ENCODE measurements at places on chromosomes 1 and 21. TPM values are rescaled to one million over a fixed set of nuclear protein-coding genes. Genes with fewer than 3 reads are reported as not detected.
A peak's percentile ranks its signal among the peaks of the same experiment; 100 is the strongest.

GRCh38 chr1:31004231-31004621 is 61.3 kb downstream of the PUM1 start:
- DNase-seq: peak; percentile 86

DNA sequence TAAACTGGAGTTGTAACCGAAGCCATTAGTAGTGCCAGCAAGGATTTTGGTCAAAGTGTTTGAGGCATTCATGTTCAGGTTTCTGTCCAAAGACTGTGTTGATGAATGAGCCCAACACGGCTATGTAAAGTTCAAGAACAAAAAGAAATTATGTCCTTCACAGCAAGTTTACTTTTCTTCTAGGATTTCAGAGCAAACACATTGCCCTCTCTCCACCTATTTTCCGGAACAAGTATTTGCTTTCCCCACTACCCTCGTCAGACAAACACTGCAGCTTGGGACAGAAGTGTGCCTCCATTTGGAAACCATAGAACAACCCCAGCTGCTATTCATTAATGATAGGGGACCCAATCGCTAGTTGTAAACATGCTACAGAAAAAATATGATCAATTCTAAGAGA is 151.4 kb upstream of the C1orf105 start:
- no peak for DNase-seq

DNA sequence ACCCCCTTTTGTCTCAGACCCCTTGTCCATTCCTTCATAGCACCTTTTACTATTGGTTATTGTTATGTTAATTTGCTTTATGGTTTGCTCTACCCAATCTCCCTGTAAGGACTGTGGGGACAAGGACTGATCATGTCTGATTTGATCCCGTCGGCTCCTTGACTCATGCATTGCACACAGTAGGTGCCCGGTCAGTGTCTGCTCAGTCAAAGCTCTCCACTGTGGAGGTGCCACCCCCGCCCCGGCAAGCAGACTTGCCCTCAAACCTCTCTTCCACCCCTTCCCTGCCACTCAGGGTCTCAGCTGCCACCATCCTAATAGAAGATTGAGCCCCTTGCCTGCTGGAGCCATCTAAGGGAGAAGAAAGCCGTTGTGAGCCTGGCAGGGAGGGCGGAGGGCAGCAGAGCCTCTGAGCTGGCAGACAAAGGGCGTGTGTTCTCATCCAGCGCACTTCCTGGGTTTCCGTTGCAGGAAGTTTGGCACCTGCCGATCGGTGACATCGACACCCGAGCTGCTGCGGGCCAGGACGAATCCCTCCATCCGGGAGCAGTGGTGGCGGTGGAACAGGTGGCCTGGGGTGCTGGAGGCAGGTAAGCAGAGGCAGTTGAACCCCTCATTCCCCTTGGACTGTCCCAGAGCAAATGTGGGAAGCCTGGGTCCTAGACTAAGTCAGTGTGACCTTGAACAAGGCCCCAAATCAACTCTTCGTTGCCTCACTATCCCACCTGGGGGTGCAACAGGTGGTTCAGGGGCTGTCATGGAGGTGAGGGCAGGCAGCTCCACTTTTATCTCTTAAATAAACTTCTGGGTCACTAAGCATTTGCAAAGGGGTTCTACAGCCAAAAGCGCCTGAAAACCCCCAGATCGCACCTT is 2.2 kb upstream of the FBLIM1 start:
- no peak for DNase-seq

DNA sequence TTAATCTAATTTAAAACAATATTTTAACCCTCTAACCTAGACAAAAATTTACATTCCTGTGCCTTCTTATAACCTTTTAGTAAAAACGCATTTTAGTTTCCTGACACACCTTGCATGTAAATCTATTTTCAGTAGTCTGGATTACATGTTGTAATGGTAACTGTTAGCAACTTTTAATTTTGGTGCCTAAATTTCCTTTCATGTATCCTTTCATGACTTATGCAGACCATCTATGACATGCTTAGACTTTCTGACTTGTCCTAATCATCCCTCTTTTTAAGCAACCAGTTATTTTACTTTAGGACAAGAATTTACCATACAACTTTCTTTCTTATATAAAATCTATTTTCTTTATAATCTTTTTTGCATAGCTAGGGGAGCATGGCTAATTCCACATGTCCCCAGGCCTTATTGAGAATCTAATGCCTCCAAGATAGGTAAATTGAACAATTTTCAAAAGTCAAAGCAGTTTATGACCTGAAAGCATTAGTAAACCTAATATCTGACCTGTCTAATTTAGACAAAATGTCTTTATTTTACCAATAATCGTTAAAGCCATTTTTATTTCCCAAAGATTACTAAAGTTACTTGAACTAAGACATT is 57.5 kb upstream of the IL12RB2 start:
- DNase-seq: no peak

DNA sequence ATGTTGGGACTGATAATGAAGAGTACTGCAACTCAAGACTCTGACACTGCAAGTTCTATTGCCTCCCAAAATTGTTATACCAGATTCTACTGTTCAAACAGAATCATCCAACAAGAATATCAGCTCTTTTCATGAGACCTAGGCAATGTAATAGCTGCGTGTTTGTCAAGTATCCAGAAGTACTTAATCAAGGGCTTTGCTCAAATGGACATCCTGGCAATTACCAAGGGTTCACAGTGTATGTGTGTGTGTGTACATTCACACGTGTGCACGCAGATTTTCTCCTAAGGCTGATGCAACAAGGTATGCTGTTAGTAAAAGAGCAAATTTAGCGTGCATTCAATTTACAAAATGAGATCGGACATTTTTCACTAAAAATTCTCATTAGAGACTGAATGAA is 174.6 kb downstream of the GABPA start:
- no peak for DNase-seq

DNA sequence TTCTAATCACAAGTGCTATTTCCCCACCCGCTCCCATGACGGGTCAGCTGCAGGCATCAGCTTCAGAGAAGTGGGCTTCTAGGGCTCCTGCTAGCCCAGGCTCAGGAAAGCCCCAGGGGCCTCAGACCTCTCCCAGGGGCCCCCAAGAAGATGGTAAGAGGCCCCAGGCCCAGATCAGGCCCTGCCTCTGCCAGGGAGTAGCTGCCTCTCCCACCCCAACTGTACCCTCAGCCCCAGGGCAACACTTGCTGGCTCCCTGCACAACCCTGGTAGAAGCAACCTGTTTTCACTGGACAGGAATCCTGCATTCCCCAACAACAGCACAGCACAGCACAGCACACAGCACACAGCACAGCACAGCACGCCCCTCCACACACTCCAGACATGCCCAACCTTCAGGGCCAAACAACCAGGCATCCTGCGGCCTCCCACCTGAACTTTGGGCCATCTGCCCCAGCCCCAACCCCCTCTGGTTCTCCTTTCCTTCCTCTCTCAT is 6.5 kb downstream of the BLACAT1 start:
- no peak for DNase-seq

GRCh38 chr1:59526240-59526639 is 229.3 kb downstream of the FGGY start:
- no peak for DNase-seq

GRCh38 chr1:114668784-114669561 is 876 bp downstream of the DENND2C start:
- peak; percentile 25 for DNase-seq

- DNase-seq: peak; percentile 31
Measured at GRCh38 chr1:40692429-40692895, 958 bp downstream of the NFYC start.

DNA sequence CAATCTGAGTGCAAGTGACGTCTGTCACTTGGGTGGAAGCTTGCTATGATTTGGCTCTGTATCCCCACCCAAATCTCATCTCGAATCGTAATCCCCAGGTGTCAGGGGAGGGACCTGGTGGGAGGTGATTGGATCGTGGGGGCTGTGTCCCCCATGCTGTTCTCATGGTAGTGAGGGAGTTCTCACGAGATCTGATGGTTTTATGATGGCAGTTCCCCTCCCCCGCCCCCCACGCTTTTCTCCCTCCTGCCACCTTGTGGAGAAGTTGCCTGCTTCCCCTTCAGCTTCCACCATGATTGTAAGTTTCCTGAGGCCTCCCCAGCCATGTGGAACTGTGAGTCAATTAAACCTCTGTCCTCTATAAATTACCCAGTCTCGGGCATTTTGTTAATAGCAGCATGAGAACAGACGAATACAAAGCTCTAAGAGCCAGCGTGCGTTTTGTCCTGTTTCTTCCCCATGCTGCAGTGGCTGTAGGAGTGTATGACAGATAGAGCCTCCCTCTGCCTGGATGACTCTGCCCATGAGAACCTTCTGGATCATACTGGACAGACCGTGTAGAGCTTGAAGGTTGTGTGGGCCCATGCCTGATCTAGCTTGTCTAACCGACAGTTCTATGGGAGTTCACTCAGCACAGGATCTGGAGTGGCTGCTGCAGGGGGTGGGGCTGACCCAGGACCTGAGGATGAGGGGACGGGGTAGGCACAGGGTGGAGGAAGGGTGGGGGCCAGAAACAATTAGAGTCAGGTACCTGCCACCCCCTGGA is 139.7 kb upstream of the ERRFI1 start:
- DNase-seq: no peak

DNA sequence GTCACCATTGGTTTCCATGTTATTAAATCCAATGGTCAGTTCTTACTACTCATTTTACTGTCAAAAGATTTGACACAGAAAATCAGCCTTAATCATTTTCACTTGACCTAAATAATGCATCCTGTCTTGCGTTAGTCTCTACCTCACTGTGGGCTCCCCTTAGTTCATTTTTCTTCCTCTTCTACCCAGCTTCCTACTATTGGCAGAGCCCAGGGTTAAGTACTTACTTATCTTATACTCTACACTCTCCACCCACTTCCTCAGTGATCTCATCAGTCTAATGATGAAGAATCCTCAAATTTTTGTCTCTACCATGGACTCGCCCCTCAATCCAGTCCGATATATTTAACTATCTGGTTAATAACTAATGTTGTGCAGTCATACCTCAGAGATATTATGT is 735.9 kb downstream of the KCNT2 start:
- no peak for DNase-seq

- DNase-seq: no peak
Measured at GRCh38 chr1:181128592-181129497, 40.3 kb downstream of the IER5 start.

DNA sequence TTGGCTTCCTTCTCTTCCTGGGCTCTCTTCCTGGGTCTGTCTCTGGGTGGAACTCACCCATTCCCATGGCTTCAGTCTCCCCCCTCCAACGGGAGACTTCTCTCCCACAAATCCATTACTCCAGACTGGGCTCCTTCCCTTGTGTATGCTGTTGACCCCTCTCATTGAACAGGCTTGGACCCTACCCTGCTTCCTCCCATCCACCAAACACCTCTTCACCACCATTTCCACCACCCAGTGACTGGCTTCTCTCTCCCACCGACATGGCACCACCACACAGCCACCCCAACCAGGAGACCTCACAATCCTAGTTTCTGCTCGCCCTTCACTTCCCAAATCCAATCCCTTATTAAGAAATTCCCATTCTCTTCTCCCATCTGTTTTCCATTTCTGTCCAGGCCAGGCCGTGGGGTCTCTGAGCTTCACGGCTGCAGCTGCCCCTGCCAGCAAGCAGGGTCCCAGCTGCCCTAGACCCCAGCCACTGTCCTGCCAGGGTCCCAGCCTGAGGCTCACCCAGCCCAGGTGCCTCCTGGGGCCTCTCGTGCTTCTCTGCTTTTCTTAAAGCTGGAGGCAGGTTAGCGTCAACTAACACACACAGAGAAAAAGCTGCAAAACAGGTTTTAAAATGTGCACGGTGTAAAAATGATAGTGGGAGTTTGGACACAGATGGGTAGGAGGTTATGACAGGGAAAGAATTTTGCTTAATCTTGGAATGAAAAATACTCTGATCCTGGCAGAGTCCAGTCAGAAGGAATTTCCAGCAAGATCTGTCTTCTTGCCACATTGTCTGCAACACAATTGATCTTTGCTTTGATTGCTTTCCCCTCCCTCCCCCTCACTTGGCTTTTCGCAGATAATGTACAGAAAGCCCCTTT is 383.8 kb upstream of the VAMP3 start:
- no peak for DNase-seq

The THEM4 gene
- 9.9 TPM for total RNA-seq

The WLS gene
- total RNA-seq: 32.5 TPM

The SPRR2E gene
- not detected for total RNA-seq

The MGST3 gene
- total RNA-seq: 173 TPM

The FMN2 gene
- total RNA-seq: not detected

Measured in renal cortical epithelial cell (primary cell).